ENCODE measurements at places on chromosomes 7 and 10.
A peak's percentile ranks its signal among the peaks of the same experiment; 100 is the strongest.

- no peak for DNase-seq
Observed at GRCh38 chr7:125088555-125088954, 158.9 kb upstream of the POT1 start.

DNA sequence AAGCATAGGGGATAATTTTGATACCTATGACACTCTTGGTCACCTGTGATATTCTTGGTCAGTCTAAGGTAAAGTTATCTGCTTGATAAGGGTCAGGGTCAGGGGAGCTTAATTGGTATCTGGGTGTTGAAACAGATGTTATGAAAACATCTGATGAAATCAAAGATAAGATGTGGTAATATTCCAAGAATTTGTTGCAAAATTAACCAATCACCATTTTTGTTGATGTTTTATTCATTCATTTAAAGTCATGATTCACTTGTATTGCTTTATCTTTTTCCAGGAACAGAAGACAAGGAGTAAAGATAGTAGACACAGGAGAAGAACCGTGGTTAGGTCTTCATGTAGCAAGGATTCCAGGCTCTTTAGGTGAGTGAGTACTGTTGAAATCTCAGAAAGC lies 103.1 kb downstream of the SEMA3C start:
- DNase-seq = no peak

- no peak for DNase-seq
Observed at GRCh38 chr10:18409599-18410397, 241.6 kb downstream of the NSUN6 start.

GRCh38 chr10:95865814-95866466 lies 41.8 kb upstream of the CC2D2B start:
- no peak for DNase-seq

DNA sequence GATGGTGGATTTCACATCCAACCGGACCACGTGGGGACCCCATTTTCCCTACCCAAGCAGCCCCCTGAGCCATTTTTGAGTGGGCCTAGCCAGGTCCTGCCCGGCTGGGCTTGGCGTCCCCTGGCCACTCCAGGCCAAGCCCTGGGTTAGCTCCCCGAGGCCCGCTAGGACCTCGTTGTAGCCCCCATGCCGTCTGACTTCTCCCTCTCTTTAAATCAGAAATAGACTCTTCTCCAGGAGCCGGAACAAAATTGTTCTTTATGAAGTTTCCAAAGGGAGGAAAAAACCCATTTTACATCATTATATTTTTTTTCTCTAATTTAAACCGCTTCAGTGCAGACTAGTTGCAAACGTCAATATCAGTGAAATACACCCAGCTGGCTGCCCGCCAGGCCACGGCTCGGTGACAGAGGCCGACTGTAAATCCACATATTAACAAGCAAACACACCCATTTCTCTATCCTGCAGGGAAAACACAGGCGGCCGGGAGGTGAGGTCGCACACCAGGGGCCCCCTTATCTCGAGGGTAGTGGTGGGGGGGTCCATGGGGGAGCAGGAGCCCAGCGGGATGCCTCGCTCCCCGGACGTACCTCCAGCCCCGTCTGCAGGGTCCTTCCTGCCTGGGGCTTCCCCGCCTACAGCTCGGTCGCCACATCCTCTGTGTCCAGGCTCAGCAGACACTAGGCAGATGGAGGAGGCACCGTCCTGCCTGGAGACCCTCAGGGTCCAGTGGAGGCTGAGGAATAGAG lies 72.7 kb downstream of the ELFN1 start:
- DNase-seq = peak; percentile 13

Data from NCI-H1105 treated with DMSO at 0.1 percent for 48 hours (cell line).